ENCODE measurements at places on chromosomes 6 and 20. TPM values are rescaled to one million over a fixed set of nuclear protein-coding genes. Genes with fewer than 3 reads are reported as not detected.

Gene TMEM151B
- not detected for total RNA-seq

Gene DDR1
- 1.8 TPM for total RNA-seq

Gene SPATS1
- not detected for total RNA-seq

Gene CRISP1
- not detected for total RNA-seq

Gene VGLL2
- total RNA-seq = not detected

Gene HS3ST5
- not detected for total RNA-seq

Gene TRIM10
- total RNA-seq = 0.08 TPM

Gene TAGAP
- total RNA-seq = 53.2 TPM

Gene CTAGE9
- not detected for total RNA-seq

Gene PTCHD4
- total RNA-seq = not detected

Gene MTHFD1L
- total RNA-seq = 51.6 TPM

Gene ARFGAP1
- 80.1 TPM for total RNA-seq

Gene VSX1
- total RNA-seq = not detected

Gene THBS2
- not detected for total RNA-seq
